Stimulated activated CD4-positive, alpha-beta T cell treated with anti-CD3 and anti-CD28 coated beads, Interleukin-1b, Interleukin-23, amount 100 ng/mL, for 24 hours (primary cell): ENCODE measurements at places on chromosomes 11 and 22.

- DNase-seq: no peak
Observed at GRCh38 chr11:108392353-108392752, 75.0 kb downstream of the C11orf65 start.

DNA sequence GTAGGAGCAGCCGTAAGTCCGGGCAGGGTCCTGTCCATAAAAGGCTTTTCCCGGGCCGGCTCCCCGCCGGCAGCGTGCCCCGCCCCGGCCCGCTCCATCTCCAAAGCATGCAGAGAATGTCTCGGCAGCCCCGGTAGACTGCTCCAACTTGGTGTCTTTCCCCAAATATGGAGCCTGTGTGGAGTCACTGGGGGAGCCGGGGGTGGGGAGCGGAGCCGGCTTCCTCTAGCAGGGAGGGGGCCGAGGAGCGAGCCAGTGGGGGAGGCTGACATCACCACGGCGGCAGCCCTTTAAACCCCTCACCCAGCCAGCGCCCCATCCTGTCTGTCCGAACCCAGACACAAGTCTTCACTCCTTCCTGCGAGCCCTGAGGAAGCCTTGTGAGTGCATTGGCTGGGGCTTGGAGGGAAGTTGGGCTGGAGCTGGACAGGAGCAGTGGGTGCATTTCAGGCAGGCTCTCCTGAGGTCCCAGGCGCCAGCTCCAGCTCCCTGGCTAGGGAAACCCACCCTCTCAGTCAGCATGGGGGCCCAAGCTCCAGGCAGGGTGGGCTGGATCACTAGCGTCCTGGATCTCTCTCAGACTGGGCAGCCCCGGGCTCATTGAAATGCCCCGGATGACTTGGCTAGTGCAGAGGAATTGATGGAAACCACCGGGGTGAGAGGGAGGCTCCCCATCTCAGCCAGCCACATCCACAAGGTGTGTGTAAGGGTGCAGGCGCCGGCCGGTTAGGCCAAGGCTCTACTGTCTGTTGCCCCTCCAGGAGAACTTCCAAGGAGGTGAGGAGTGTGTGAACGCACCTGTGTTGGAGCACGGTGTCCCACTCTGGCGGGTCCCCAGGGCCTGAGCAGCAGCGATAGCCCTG, at the start of gene TAGLN:
TAGLN (plus strand) TSS at position 318 of the 863 bp plus-strand sequence. CDS start 3,644 bp downstream, outside the sequence.
- no peak for DNase-seq

- no peak for DNase-seq
Observed at GRCh38 chr11:67054836-67055523, 1.7 kb upstream of the RHOD start.

GRCh38 chr11:6040874-6041273, 10.3 kb upstream of the OR56A1 start:
- DNase-seq: no peak

DNA sequence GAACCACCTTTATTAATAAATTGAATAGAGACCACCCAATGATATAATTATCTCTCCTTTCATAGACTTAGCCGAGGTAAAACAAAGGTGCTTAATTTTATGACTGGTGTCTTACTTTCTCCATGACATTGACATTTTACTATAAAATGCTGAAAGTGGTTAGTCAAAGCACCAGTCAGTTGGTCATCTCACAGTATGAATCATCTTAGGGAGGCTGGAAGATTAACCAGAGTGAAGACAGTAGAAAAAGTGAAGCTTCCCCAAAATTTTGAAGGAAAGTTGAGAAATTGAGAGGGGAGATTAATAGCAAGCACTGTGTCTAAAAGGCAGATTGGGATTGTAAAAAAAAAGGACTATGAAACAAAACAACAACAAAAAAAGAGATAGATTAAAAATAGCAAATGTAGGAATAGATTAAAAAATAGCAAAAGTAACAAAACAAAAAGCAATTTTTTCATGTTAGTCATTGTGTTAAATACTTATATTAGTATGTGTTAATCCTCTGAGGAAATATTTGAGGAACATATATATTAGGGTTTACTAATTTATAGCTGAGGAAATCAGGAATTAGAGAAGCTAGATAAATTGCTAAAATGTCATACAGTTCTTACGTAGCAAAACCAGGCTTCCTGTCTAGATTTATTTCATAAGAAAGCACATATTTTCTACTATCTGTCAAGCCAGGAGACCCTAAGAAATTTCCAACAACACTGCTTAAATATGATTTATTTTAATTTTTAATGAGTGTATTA, 557.3 kb upstream of the ANO5 start:
- no peak for DNase-seq

DNA sequence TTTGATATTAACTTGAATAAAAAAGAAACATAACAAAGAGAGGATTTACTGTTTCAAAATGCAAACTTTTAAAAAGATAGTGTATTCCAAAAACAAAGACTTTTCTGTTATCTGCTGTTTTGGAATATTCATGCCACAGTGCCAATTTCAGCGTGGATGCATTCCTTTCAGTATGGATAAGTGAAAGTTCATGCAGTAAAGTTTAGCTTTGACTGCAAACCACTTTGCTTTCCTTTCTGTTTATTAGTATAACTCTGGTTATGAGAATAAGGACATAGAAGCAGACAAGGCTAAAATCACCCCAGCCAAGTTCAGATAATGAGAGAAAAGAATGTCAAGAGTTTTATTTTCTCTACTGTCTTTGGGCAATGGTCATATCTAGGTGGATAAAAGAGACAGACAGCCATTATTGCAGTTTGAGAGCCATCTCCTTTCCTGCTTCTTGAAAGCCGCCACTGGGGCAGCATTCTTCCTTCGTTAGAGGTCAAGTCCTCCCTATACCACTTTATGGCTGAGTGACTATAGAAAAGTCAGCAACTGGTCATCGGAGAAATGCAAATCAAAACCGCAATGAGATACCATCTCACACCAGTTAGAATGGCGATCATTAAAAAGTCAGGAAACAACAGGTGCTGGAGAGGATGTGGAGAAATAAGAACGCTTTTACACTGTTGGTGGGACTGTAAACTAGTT, 82.4 kb upstream of the BLID start:
- no peak for DNase-seq

GRCh38 chr11:69684651-69685050, 9.5 kb upstream of the LTO1 start:
- no peak for DNase-seq

DNA sequence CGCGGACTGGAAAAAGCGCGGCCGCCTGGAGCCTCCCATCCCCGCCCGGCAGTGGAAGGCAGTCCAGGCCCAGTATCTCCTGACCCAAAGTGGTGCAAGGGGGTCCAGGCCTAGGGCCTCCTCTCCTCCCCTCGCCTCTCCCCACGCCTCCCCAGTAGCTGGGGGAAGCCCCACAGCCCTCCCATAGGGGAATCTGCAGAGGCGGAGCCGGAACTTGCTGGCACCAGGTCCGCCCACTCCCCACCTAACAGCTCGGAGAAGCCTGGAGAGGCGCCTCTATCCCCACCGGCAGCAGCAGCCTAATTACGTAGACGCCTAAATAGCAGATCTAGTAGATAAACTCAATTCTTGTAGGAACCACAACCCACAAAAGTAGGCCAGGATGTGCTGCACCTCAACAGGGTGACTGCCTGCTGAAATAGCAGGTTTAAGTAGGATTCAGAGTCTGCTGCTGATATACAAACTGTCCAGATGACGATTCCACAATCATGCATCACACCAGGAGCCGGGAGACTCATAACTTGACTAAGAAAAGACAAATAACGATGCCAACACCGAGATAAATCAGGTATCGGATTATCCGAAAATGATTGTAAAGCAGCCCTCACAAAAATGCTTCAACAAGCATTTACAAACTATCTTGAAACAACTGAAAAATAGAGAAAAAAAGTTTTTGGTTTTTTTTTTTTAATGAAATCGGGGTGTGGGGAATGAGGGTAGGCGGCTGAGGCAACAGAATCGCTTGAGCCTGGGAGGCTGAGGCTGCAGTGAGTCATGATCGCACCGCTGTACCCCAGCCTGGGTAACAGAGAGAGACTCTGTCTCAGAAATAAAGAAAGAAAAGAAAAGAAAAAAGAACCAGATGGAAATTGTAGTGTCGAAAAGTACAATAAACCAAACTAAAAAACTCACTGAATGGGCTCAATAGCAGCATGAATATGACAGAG, 11.4 kb upstream of the BRD1 start:
- peak; percentile 49 for DNase-seq

DNA sequence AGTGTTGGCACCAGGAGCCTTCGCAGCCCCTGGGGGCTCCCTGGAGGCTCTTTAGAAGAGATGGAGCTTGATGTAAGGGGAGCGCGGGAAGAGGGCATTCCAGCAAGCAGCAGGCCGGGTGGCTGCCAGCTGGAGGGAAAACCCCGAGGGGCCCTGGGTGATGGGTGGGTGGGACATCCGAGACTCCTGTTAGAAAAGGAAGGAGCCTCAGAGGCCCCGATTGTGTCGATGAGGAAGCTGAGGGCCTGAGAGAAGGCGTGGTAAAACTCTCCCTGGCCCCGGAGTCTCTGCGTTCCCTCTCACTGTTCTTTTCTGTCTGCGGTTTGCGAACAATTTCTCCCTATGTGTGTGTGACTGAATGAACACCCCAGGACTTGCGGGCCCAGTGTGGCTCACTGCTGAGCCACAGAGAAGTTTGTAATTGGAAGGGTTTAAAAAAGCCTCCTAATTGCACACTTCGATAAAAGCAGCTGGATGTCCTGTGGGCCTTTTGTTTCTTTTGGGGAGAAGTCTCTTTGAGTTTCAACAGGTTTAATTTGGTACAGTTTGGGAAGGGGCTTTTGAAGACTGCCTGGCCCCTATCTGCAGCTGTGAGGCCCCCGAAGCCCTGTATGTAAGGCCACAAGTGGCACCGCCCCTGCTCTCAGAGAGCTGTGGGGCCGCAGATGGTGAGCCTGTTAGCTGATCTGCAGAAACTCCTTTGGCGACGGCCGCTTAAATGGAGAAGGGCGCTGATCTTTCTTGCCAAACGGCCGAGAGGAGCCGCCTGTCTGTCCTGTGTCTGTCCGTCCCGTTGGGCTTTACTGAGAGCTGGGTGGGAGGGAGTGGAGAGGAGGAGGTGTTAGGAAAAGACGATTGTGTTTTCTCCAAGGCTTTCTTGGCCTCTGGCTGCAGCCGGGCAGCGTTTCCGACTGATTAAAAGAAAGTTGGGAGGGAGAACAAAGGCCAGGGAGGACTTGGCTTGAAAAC, 2.0 kb downstream of the FBLN1 start:
- DNase-seq: no peak

GRCh38 chr11:110071197-110071596, 22.0 kb upstream of the ZC3H12C start:
- no peak for DNase-seq

- DNase-seq: no peak
Observed at GRCh38 chr22:47143249-47143938, 380.9 kb downstream of the TBC1D22A start.

- no peak for DNase-seq
Observed at GRCh38 chr11:73159297-73159696, 17.2 kb upstream of the FCHSD2 start.

DNA sequence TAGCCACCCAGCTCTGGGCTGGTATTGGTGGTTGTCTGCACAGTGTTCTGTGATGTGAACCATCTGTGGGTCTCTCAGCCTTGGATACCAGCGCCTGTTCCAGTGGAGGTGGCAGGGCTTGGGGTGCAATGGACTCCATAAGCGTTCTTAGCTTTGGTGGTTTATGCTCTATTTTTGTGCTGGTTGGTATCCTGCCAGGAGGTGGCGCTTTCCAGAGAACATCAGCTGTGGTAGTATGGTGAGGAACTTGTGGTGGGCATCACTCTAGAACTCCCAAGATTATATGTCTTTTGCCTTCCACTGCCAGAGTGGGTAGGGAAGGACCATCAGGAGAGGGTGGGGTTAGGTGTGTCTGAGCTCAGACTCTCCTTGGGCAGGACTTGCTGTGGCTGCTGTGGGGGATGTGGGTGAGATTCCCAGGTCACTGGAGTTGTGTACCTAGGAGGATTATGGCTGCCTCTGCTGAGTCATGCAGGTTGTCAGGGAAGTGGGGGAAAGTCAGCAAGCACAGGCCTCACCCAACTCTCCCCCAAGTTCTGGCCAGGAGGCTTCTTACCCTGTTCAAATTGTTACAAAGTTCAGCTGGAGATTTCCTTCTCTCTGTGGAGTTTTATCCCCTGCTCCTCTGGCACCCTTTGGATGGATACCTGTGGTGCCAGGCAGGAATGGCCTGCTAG, 47.2 kb downstream of the MRGPRX2 start:
- no peak for DNase-seq

- no peak for DNase-seq
Observed at GRCh38 chr11:70671083-70671482, 272.8 kb downstream of the CTTN start.

DNA sequence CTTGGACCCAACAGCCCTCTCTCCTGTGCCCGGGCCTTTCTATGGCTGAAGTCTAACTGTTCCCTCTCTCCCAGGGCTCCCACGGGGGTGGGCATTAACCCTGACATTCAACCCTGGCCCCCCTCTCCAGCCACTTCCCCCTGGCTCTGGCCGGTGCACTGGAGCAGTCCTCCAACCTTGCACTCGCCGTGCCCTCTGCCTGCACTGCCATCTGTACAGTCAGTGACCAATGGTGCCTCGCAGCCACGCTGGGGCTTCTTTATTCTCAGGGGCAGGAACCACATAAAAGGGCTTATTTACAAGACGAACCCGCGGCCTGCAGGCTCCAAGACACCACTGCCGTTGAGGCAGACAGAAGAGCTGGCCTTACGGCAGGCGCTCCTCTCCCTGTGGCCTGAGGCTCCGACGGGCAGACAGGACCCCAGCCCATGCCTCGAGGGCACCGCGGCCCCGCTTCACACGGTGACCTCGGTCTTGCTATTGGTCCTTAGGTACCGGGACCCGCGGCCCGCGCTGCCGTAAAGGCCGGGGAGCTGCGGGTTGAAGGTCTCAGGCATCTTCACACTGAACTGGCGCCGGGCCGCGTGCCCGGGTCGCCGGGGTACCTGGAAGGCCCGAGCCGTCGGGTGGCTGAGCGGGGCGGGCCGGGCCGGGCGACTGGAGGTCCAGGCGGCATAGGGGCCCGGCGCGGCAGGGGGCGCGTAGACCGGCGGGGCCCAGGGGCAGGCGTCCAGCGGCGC, 5.4 kb downstream of the SHISA8 start:
- no peak for DNase-seq

DNA sequence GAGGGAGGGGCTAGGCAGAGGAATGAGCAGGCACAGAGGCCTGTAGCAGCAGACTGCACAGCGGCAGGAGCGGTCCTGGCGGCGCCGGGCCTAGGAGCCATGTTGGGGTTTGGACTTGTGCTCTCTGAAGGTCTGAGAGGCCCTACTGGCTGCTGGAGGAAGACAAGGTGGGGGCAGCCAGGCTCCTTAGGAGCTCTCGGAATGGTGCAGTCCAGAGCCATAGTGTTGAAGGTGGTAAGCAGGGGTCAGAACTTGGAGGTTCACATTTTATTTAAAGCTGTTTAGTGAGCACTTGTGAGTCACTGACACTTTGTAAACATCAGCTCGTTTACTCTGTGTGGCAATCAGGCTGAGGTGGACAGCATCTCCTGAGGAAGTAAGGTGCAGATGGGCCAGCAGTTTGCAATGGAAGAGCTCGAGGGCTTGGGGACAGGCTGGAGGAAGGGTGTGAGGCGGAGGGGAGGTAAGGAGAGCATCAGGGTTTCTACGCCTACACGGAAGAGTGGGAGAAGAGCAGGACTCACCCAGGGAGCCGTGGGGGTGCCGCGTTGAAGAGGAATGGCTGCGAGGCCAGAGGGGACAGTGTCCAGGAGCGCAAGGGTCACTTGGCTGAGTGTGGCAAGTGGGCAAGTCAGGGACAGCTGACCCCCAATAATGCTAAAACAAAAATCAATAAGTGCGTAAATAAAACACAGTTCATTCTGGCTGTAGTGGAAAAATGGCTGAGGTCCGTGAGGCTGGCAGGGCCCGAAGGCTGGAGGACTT, 10.0 kb upstream of the TMEM191C start:
- no peak for DNase-seq
